ENCODE measurements at places on chromosomes 13 and 19.

DNA sequence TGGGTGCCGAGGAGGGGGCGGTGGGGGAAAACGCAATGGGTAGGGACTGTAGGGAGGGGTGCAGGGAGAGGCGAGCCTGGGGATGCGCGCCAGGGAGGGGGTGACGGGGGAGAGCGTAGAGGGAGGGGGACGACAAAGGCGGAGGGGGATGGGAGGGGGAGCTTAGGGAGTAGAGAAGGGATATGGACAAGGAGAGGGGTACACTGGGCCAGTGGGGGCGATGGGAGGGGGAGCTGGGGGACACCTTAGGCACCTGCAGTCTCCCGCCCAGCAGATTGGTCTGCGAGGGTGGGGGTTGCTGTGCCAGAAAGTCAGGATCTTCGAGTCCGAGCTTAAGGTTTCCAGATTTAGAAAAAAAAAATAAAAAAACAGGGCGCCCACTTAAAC, 15.7 kb downstream of the CCDC124 start:
- DNase-seq: no peak

DNA sequence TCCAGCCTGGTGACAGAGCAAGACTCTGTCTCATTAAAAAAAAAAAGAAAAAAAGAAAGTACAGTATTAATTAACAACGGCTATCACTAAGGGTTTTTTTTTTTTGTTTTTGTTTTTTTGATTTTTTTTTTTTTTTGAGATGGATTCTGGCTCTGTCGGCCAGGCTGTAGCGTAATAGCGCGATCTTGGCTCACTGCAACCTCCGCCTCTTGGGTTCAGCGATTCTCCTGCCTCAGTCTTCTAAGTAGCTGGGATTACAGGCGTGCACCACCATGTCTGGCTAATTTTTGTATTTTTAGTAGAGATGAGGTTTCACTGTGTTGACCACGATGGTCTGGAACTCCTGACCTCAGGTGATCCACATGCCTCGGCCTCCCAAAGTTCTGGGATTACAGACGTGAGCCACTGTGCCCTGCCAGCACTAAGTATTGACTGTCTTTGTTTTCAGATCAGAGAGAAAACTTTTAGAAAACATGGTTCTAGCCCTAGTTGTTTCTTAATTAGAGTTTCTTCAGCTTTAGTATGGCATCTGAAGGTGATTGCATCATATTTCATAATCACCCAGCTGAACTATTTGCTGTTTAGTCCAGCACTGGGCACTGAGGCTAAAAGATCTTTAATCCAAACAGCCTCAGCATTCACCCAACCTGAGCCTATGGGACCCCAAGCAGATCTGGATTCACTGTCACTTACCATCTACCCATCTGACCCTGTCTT, 2.7 kb upstream of the GATAD2A start:
- DNase-seq: no peak

GRCh38 chr13:110399801-110400200, 92.7 kb downstream of the COL4A2 start:
- no peak for DNase-seq

DNA sequence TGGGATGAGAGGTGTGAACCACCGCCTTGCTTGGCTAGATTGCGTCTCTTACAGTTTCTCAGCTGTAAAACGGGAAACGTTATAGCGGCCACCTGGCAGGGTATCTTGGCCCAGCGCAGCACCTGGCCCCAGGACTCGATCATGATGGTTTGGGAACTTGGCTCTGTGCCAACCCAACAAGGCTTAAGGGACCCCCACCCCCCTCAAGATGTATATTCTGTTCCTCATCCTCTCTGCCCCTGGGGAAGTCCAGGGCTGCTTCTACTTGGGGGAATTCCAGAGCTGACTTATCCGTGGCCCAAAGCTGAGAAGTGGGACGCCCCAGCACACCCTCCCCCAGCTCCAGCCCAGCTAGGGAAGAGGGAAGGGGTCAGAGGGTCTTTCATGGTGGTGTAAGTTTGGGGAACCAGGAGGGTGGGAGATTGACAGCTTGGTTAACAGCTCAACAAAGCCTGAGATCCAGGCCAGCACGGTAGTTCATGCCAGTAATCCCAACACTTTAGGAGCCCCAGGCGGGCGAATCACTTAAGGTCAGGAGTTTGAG, 695 bp downstream of the ICAM1 start:
- peak; percentile 75 for DNase-seq

DNA sequence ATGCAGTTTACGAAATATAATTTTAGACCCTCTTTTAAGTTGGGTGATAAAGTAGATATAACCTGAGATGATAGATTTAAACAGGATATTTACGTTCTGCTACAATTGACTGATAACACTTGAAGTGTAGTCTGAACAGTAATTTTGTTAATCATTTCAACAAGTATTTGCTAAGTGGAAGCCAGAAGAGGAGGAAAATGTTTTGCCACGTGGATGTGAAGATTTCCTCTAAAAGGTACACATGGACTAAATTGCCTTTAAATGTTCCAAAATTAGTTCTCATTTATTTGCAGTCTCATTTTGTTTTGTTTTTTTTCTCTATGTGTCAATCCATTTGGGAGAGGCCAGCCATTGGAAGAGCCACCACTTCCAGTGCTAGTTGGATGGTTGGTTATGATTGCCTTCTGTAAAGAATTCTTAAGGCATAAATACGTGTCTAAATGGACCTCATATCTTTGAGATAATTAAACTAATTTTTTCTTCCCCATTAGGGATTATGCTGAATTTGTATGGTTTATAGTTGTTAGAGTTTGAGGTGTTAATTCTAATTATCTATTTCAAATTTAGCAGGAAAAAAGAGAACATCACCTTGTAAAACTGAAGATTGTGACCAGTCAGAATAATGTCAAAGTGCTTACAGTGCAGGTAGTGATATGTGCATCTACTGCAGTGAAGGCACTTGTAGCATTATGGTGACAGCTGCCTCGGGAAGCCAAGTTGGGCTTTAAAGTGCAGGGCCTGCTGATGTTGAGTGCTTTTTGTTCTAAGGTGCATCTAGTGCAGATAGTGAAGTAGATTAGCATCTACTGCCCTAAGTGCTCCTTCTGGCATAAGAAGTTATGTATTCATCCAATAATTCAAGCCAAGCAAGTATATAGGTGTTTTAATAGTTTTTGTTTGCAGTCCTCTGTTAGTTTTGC, 2.8 kb downstream of the MIR17HG start:
- DNase-seq: no peak

DNA sequence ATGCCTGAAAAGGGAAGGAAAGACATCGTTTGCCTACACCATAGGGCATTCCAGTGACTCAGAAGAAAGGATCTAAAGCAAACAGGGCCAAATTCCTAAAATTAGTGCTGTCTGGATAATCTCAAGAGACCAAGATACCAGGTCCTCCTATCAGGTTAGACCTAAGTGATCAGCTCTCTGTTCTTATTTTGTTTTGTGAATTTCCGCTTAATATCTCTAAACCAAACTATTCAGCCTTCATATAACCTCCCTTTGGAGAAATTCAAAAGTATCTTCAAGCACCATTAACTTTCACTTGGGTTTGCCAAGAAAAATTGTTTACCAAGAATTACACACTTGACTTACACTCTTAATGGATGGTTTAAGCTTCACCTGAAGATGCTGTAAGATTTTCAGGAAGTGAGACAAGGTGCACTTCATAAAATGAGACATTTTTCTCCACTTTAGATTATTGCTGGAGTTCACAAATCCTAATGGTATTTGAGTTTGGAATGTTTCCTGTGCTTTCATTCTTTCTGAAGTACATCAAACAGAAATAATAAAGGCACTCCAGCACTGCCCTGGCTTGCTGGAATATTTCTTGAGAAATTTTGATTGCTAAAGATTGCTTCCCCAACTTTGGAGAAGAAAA, 376.1 kb downstream of the LMO7 start:
- no peak for DNase-seq

DNA sequence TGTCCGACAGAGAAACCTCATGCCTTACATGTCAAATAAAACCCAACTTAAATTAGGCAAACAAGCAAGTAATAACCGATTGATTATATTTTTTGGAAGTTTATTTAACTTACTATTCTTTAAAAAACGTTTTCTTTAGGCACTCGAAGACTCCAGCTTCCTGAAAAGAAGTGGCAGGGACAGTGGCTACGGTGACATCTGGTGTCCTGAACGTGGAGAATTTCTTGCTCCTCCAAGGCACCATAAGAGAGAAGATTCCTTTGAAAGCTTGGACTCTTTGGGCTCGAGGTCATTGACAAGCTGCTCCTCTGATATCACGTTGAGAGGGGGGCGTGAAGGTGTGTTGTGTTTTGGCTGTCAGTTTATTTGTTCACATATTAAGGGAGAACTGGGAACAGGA, 164.4 kb downstream of the LMO7 start:
- DNase-seq: no peak

- no peak for DNase-seq
Measured at GRCh38 chr13:98032168-98032567, 78.7 kb downstream of the IPO5 start.

- no peak for DNase-seq
Measured at GRCh38 chr19:46555628-46556280, 45.4 kb upstream of the CALM3 start.

- no peak for DNase-seq
Measured at GRCh38 chr19:2877398-2878331, 10.5 kb downstream of the ZNF556 start.

DNA sequence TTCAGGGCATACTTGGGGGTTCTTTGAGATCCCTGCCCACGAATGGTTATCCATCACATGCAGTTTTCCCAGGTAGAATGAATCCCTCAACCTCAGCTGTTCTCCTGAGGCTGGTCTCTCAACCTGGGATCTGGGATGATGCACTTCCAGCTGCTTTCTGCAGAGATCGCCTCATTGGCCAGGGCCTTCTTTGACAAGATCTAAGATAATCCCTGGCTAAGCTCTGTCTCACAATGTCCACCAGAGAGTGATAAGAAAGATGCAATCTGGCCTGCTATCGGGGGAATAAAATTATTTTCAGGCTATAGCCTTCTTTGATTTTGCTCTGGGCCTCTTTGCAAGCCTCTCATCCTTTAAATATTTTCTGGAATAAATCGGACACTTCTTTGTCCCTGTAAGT, 1021.1 kb downstream of the EFNB2 start:
- no peak for DNase-seq

GRCh38 chr19:15962319-15962718, 13.5 kb downstream of the OR10H4 start:
- DNase-seq: no peak

DNA sequence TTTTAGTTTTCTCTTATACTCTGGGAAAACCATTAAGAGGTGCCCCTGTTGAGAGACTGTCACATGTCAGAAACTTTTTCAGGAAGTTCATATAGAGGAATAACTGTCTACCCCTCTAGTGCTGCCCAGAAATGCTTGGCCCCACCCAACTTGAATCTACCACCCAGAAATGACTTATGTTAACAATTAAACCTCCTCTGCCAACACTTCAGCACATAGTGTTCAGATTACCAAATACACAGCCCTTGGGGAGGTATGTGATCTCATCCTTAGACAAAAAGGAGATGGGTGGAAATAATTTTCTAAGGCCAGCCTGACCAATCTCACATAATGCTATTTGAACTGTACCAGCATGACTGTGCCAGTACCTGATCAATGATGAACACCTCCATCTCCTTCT, 35.6 kb downstream of the CCDC169 start:
- DNase-seq: no peak

Measured in CD4-positive, alpha-beta T cell treated with Interleukin-4 for 1 hour (primary cell).